ENCODE measurements at places on chromosomes 13 and 19.
A peak's percentile ranks its signal among the peaks of the same experiment; 100 is the strongest.

GRCh38 chr19:55669418-55670279 lies 5.4 kb upstream of the EPN1 start:
- no peak for DNase-seq

- no peak for DNase-seq
Measured at GRCh38 chr13:38941353-38941945, 49.2 kb downstream of the STOML3 start.

GRCh38 chr13:56515441-56515840 lies 625.3 kb upstream of the PRR20A start:
- DNase-seq, result no peak

DNA sequence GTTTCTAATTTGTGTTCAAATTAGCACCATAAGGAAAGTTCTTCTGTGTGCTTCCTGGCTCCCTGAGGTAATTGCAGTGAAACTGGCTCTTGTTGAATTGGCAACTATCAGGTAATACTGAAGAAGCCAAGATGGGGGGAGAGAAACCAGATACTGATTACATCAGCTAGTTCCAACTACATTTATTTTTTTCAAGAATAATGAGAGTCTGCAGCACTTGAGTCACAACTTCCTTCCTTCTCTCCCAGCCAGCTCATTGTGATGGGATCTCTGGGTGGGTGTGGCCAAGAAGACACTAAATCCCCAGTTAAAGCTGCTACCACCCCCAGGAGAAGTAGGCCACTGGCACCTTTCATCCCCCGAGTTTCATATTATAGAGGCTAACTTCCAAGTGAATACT lies 100.7 kb upstream of the RXFP2 start:
- DNase-seq, result no peak

DNA sequence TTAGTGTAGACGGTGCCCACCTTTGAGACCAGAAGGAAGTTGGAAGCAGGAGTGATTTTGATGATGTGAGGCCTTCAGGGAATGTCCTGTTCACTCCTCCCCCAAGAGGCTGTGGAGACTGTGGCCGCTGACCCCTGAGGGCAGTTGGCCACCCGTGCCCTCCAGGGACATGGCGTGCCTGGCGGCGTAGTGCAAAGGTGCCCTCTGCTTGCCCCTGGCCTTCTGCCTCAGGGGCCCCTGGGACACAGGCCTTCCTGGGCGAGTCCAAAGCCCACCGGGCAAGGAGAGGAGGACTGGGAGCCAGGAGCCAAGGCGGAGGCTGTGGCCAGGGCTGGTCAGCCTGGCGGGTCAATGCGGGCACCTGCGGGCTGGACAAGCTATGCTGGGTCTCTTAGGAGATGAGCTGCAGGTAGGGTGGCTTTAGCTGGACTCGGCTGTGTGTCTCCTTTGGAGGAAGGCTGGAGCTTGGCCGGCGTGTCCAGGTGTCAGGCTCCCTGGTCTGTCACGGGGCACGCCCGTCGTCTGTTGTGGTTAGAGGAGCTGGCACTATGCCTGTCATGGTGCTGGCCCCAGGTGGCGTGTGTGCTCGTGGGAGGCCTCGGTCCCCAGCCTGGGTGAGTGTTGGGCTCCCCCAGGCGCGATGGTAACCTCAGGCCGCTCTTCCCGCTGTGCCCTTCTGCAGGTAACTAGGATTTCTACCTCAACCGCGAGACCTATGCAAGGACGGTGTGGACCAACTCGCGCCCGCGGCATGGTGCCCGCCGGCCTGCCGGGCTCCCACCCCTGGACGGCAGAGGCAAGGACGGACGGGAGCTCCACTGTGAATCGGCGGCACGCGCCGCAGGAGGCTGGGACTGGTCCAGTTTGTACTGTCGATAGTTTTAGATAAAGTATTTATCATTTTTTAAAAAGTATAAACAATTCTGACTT lies 6.8 kb downstream of the PLEKHJ1 start:
- DNase-seq, result no peak

DNA sequence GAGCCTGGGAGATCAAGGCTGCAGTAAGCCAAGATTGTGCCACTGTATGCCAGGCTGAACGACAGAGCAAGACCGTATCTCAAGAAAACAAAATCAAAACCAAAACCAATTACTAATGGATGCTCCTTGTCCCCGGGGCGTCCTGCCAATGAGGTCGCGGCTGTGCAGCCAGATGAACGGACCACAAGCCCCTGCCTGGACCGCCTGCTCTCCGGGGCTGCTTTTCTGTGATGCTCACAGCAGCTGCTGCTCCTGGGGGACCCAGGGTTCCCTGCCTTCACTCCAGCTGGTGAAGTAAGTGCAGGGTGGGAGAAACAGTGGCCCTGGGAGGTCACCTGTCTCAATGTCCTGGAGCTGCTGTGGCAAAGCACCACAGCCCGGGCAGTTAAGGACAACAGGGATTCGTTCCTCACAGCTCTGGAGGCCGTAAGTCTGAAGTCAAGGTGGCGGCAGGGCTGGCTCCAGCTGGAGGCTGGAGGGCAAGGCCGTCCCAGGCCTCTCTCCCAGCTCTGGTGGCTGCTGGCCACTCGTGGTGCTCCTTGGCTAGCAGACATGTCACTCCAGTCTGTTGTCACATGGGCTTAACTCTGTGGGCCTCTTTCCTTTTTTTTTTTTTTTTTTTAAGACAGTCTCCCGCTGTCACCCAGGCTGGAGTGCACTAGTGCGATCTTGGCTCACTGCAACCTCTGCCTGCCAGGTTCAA lies 10.1 kb downstream of the COPE start:
- no peak for DNase-seq

GRCh38 chr19:4474514-4475022 lies 2.5 kb downstream of the HDGFL2 start:
- DNase-seq, result no peak

DNA sequence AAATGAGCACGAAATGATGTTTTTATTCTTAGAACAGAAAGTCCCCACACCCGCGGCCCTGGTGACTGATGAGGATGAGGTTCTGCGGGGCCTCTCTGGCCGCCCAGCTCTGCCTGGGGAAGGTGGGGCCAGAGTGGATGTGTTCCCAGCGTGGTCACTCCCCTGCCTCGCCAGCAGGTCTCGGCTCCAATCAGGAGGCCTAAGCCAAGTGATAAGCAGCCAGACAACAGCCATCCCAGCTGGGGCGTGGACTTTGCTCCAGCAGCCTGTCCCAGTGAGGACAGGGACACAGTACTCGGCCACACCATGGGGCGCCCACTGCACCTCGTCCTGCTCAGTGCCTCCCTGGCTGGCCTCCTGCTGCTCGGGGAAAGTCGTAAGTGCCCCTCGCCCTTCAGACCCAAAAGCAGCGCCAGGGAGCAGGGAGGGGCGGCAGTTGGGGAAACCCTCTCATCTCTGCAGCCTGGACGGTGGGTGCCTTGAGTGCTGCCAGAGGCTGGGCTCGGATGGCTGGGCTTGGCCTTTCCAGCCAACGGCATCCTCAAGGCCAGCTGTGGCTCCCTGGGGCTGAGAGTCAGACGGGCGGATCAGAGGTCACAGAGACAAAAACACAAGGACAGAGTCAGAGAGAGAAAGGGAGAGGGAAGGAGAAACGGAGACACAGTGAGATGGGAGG lies at the start of gene F10:
TSS of gene F10 (plus strand) at position 250 of the 676 bp plus-strand sequence. CDS start at position 307, 57 bp downstream.
- DNase-seq, result no peak

GRCh38 chr19:33175886-33176669 lies 18.1 kb upstream of the LRP3 start:
- DNase-seq, result peak; percentile 42

- peak; percentile 49 for DNase-seq
Measured at GRCh38 chr19:6890938-6891337, 3.6 kb downstream of the ADGRE1 start.

DNA sequence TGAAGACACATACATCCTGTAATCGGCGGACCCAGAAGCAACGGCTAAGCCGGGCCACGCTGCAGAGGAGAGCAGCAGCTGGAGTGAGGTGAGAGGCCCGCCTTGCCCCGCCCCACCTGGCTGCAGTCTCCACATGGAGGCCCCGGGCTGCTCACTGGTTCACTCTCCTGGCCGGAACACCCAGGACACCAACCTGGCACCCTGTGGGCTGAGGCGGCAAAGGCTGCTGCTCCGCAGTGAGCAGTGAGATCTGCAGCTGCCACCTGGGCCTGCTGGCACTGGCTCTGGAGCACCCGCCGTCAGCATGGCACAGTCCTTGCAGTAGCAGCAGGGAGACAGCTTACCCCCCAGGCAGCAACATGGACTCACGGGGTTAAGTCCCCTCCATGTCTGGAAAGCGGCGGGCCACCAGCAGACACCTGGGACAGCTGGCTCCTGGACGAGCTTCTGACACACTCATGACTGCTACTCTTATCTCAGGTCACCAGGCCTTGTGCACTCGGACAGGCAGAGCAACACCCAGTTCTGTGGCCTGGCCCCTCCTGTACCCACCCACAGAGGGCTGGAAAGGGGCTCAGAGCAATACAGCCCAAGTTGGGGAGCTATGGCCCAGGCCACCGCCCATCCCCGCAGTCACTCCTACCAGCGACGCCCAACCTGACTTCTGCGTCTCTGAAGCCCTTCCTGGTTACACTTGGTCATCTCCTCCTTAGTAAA lies 13.2 kb upstream of the KPTN start:
- no peak for DNase-seq

DNA sequence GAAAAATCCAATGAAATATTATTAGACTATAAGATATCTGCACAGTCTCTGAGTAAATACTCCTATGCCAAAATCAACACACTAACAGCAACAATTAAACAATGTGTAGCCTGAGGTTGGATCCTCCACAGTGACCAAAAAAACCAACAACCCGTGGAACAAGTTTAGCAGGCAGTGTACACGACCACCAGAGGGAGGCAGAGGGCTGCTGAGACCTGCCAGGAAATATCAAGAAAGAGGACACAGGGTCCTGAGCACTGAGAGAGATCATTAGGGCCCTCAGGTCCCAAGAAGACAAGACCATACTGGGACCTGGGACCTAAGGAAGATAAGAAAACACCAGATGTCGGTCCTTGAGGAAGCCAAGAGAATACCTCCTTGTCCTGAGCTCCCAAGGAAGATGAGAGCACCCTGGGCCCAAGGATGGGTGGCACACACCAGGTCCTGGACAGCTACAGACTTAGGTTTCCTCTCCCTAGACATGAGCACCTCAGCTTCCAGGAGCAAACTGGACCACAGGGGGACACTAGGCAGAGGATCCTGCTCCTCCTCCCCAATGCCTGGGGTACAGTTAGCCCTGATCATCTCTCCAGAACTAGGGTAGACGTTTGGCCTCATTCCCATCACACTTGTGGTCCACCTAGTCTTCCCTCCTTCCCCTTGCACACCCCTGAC lies 822 bp upstream of the ZNF274 start:
- peak; percentile 70 for DNase-seq

- DNase-seq, result no peak
Measured at GRCh38 chr13:65112531-65112941, 2117.6 kb downstream of the PCDH9 start.

GRCh38 chr19:38402623-38402966 lies 298 bp upstream of the FAM98C start:
- DNase-seq, result no peak

DNA sequence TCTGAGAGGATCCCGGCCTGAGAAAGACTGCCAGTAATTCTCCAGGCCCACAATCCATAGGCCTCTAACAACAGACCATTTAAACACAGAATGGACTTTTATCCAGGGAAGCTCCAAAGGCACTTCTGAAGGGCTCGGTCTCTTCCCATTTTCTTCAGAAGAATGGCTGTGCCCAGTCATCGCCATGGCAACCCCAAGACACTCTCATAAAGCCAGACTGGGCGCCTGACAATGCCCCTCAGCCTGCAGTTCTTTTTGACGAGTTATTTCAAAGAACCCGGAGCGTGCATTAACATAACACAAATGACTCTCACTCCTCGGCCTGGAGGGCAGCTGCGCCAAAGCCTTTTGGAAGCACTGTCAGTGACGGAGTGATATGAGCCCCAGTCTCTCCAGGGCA lies 61.0 kb downstream of the RASA3 start:
- no peak for DNase-seq

DNA sequence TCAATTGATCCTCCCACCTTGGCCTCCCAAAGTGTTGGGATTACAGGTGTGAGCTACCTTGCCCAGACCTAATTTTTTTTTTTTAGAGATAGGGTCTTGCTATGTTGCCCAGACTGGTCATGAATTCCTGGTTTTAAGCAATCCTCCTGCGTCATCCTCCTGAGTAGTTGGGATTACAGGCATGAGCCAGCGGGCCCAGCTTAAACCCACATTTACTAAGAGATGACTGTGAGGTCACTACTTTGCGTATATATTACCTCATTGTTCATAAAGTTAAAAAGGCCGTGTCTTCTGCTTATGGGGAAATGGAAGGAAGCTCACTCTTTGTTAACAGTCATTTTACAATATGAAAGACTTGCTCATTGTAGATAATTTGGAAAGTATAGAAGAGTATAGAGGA lies 39.6 kb upstream of the C1QTNF9 start:
- no peak for DNase-seq

DNA sequence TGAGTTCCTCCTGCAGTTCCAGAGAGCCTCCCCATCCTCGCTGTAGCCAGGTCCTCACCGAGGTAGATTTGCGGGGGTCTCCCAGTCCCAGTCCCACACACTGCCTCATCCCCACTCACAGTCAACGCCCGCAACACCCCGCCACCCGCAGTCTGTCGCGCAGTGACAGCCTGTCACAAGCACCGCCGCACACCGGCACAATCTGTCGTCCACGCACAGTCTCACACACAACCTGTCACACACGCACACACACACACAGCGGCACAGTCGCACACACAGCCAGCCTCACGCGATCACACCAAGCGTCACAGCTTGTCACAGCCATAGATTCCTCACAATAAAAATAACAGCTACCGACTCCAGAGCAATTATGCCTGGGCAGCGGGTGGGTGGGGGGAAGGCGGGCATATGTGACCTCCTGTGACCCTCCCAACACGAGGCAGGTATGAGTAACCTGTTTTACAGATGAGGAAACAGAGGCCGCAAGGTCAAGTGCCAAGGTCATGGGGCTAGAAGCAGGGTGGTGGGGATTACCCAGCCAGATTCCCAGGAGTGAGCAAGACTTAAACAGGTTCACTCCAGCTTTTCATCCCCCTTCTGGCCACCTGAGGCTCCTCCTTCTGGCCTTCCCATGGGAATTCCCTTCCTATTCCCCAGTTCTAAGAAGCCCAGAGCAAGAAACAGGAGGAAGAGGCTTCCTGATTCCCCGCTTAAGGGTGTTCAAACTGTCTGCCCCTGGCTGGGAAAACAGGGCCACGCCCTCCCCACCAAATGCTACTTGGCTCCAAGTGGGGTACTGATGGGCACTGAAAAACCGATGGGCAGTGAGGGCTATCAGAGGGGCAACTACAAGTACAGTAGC lies 13.9 kb downstream of the NFIX start:
- DNase-seq, result no peak

DNA sequence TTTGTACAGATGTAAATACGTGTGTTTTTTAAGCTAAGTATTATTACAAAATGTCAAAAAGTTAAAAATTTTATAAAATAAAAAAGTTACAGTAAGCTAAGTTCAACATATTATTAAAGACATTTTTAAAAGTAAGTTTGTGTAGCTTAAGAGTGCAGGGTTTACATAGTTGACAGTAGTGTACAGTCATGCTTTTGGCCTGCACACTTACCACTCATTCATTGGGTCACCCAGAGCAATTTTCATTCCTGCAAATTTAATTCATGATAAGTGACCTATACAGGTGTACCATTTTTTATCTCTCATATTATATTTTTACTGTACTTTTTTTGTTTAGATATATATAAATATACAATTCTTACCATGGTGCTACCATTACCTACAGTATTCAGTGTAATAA lies 769.9 kb upstream of the SLITRK6 start:
- DNase-seq, result no peak

- DNase-seq, result no peak
Measured at GRCh38 chr13:110445183-110445582, 116.3 kb downstream of the RAB20 start.

GRCh38 chr19:49614096-49614833 lies 23.3 kb downstream of the PRR12 start:
- DNase-seq, result peak; percentile 49

- no peak for DNase-seq
Measured at GRCh38 chr13:97454699-97455098, 20.7 kb downstream of the RAP2A start.

- DNase-seq, result no peak
Measured at GRCh38 chr13:23805122-23805521, 84.1 kb downstream of the MIPEP start.
